ENCODE measurements at places on chromosomes 16 and 17. TPM values are rescaled to one million over a fixed set of nuclear protein-coding genes. Genes with fewer than 3 reads are reported as not detected.
A peak's percentile ranks its signal among the peaks of the same experiment; 100 is the strongest.

DNA sequence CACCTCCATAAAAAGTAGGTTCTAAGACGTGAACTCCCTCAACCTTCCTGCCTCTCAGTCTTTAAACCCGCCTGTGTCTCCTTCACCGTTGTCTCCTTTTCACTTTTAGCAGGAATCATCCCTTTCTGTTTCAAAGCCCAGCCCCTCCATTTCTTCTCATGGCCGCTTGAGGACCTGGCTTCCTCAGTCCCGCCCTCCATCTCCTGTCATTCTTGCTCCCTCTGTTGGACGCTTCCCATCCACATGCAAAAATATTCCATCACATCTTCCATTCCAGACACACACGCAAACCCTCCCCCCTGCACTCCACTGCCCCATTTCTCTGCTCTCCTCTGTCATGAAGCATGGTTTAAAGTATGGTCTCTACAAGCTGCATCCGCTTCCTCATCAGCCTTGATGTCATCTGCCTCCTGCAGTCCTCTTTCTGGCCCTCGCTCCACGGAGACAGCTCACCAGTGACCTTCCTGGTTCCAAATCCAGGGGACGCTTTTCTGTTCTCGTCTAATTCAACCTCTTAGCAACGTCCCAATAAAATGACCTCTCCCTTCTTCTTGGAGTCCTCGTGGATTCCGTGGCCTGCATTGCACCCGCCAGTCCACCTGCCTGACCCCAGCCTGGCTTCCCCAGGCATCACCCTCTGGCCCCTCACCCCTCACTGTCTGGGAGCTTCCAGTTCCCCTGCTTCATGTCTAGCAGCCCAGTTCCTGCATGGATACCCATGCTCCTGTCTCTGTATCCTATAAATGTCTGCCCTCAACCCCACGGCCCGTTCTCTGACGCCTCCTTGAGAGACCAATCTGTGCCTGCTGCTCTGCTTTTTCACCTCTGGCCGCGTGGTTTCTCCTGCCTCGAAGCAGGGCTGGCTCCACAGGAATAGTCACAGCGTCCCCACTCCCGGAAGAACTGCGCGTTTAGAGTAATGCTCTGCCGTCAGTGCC lies 26.2 kb downstream of the ANKRD40 start:
- H3K36me3 ChIP-seq = no peaks in the 10 kb centered on the region
- H3K4me1 ChIP-seq = peaks cover 22% of the 10 kb centered on the region
- peak; percentile 71 for DNase-seq

- H3K4me3 ChIP-seq = no peak overlapping the region
- H3K36me3 ChIP-seq = no peaks in the 10 kb centered on the region
- no peak overlapping the region for H3K27ac ChIP-seq
Observed at GRCh38 chr17:74218436-74218835, 5.1 kb downstream of the TTYH2 start.

DNA sequence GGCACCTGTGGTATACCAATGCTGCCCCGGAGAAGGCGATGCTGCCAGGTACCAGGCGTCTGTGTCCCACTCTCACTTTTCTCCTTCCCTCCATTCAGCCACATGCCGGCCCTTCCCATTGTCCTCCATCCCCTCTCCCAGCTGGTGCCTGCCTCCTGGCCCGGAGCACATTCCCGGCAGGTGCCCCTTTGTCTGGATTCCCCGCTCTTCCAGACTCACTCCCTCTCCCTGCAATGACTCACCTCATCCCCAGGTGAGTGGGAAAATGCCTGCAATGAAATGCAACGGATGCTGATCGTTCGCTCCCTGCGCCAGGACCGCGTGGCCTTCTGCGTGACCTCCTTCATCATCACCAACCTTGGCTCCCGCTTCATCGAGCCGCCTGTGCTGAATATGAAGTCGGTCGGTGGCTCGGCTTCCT lies 10.4 kb upstream of the KDM6B start:
- H3K4me3 ChIP-seq = no peak overlapping the region
- H3K27ac ChIP-seq = no peak overlapping the region
- peaks cover 26% of the 10 kb centered on the region for H3K4me1 ChIP-seq

GRCh38 chr17:80882926-80883685 lies 108.5 kb upstream of the CHMP6 start:
- peaks cover 5% of the 10 kb centered on the region for H3K27me3 ChIP-seq
- H3K4me3 ChIP-seq = no peak overlapping the region
- no peak overlapping the region for H3K27ac ChIP-seq
- DNase-seq = no peak

DNA sequence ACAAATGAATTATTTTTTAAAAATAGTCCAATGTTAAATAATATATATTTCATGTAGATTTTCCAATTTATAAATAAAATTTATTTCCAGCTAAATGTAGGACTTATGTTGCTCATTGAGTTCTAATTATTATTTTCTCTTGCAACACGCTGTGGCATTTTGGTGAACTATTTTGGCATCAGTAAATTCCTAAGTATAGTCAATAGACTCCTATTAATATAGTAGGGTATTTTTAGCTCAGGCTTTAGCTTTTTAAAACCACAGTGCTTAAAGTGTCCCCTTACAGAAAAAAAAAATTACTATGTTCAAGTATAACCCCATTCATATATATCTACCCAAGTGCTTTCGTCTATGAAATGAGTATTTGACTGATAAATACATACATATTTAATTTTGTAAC lies 919.2 kb upstream of the SOX9 start:
- H3K36me3 ChIP-seq = no peaks in the 10 kb centered on the region
- H3K27ac ChIP-seq = no peak overlapping the region
- no peaks in the 10 kb centered on the region for H3K27me3 ChIP-seq
- DNase-seq = no peak
- H3K4me3 ChIP-seq = no peak overlapping the region

DNA sequence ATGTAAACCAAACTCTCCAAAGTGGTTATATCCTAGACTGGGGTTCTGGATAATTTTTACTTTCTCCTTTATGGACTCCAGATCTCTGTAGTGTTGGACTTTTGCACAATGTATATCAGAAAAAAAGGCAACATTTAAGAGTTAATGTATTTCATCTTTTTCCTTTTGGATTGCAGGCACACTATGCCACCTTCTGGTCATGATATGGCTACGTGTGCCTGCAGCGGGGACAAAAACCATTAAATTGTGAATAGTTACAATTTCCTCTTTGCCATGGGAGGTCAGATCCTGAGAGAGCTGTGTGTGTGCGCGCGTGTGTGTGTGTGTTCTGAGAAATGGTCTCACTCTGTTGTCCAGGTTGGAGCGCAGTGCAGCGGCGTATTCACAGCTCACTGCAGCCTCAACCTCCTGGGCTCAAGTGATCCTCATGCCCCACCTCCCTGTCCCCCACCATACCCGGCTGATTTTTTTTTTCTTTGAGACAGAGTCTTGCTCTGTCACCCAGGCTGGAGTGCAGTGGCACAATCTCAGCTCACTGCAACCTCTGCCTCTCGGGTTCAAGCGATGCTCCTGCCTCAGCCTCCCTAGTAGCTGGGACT lies 4.3 kb upstream of the SGF29 start:
- peaks cover 4% of the 10 kb centered on the region for H3K27me3 ChIP-seq
- H3K4me3 ChIP-seq = no peak overlapping the region
- DNase-seq = peak; percentile 39
- no peaks in the 10 kb centered on the region for H3K36me3 ChIP-seq
- peaks cover 6% of the 10 kb centered on the region for H3K4me1 ChIP-seq
- no peak overlapping the region for H3K27ac ChIP-seq

DNA sequence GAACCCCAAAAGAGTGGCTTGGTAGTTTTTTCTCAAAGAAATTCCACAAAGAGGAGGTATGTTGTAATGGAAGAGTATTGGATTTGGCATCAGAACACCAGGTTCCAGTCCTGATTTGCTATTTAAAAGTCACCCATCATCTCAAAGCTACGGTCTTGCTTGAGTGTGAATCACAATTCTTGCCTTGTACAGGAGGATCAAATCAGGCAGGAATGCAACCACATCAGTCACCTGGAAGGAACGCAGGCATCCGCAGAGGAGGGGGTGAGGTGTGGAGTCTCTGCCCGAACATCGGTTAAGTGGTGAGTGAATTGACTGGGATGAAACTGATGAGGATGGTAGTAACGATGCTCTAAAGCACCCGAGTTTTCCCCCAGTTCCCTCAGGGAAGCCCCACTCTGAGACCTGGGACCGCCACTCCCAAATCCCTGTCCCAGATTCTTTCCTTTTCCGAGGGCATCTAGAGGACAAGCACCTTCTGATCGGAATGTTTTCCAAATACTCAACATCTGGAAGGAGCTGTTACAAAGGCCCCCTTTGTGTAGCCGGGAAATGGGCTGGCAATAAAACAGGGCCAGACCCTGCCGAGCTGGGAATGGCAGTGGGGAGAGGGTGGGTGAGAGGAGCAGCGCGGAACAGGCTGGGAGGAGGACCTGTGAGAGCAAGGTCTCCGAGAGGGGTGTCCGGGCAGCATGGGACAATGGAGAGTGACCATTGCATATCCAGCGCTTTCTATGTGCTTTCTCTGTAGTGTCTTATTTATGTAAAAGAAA lies 469.6 kb downstream of the SLC39A11 start:
- no peak overlapping the region for H3K4me3 ChIP-seq
- no peak overlapping the region for H3K27ac ChIP-seq
- H3K4me1 ChIP-seq = peaks cover 6% of the 10 kb centered on the region
- DNase-seq = no peak
- peaks cover 22% of the 10 kb centered on the region for H3K27me3 ChIP-seq
- H3K36me3 ChIP-seq = 0 out of 2 replicates have a peak, but pooled peaks cover 5% of the 10 kb centered on the region

GRCh38 chr16:28897826-28898225 lies 19.5 kb downstream of the ATP2A1 start:
- H3K4me1 ChIP-seq = no peaks in the 10 kb centered on the region
- H3K27me3 ChIP-seq = peaks cover 4% of the 10 kb centered on the region
- no peak overlapping the region for H3K27ac ChIP-seq
- H3K4me3 ChIP-seq = no peak overlapping the region

Gene KRTAP9-2
- total RNA-seq = not detected

Gene CDYL2
- 16.3 TPM for total RNA-seq

Gene TRPV2
- total RNA-seq = 17.6 TPM

Gene SEZ6L2
- total RNA-seq = 1.2 TPM

Gene FAM20A
- not detected for total RNA-seq

Gene MT1F
- not detected for total RNA-seq
